ENCODE measurements at places on chromosomes 13 and 19.
A peak's percentile ranks its signal among the peaks of the same experiment; 100 is the strongest.

- DNase-seq = no peak
Measured at GRCh38 chr13:83819156-83819555, 63.1 kb downstream of the SLITRK1 start.

DNA sequence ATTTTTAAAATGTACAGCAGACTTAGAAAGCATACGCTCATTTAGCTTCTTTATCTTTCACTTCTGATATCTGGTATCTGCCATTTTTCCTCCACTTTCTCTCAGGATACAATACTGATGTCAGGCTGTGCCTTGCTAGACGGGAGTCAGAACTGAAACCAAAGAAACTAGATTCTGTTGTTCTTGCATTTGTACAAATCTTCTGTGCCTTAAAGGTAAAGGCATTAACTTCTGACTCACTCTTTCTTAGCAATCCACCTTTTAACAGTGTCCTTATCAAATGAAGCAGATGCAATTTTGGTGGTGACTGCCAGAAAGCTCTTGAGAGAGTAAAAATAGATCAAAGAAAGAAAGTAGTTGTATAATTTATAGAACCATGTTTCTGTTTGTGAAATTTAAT, 370.4 kb downstream of the PCDH20 start:
- DNase-seq = no peak

DNA sequence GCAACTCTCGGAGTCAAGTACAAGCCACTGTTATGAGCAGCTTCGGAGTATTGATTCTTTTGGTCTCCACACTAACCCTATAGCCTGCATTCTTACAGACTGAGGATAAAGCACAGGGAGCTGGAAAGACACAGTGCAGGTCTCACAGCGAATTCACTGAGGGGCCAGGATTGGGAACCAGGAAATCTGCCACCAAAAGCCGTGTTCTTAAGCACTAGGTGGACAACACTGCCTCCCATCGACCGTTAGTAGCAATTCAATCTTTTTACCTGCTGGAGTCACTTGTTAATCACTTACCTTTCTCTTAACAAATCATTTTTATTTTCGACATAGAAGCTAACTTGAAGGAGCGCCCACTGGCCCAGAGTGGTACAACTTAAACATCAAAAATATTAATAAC, 6.3 kb downstream of the PMIS2 start:
- DNase-seq = peak; percentile 19

- DNase-seq = no peak
Measured at GRCh38 chr13:93788456-93788855, 561.8 kb downstream of the GPC6 start.

DNA sequence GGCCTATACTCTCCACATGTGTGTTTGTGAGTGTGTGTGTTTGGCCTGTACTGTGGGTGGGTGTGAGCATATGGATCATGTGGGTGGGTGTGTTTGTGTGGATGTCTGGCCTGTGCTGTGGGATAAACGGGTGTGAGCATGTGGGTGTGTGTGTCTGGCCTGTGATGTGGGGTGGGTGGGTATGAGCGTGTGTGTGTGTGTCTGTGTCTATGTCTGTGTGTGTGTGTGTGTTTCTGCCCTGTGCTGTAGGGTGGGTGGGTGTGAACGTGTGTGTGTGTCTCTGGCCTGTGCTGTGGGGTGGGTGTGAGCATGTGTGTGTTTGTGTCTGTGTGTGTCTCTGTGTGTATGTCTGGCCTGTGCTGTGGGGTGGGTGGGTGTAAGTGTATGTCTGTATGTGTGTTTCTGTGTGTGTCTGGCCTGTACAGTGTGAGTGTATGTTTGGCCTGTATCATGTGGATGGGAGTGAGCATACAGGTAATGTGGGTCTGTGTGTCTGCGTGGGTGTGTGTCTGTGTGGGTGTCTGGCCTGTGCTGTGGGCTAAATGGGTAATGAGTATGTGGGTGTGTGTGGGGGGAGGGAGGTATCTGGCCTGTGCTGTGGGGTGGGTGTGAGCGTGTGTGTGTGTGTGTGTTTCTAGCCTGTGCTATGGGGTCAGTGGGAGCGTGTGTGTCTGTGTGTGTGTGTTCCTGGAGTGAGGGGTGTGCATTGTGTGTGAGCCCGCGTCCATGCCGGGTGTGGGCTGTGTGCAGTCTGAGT, 20.8 kb upstream of the KCTD15 start:
- no peak for DNase-seq

- DNase-seq = no peak
Measured at GRCh38 chr13:30968846-30969245, 36.4 kb downstream of the TEX26 start.

- no peak for DNase-seq
Measured at GRCh38 chr13:110245416-110245899, 61.5 kb downstream of the COL4A1 start.

DNA sequence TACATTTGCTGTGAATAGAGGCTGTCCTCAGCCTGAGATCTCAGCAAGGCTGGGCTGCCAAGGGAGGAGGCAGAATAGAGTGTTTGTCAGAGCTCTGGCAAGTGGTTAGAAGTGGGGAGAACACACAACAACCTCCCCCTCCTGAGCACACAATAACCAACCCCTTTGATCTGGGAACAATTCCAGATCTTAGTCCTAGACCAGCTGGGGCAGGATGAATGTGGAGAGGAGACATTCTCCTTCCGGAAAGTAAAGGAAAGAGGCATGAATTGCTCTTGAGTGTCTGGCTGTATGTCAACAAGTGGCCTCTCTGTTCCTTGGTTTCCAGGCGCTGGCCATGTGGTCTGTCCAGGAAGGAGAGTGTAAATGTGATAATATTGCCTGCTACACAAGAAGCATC, 114.9 kb upstream of the TMTC4 start:
- DNase-seq = peak; percentile 48

Measured in NCI-H1417 (cell line).